ENCODE measurements at places on chromosomes 11 and 22. TPM values are rescaled to one million over a fixed set of nuclear protein-coding genes. Genes with fewer than 3 reads are reported as not detected.

The MACROD1 gene
- 18.5 TPM for polyA plus RNA-seq

The LRRC32 gene
- 45.1 TPM for polyA plus RNA-seq

DNA sequence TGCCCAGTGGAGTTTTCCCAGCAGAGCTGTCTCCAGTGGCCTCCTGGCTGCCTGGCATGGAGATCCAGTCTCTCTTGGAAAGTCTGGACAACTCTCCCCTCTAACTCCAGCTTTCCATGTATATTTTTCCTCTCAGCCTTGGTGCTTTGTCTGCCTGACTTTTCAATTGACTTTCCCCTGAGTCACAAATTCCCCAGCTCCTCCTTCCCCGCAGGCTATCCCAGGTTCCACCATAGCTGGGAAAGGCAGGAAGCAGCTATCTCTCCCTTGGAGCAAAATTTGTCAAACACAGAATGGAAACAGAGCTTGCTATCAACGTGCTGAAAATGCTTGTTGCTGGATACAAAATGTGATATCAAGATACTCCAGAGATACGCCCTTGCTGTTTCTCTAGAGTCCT, 384.8 kb downstream of the TMEM135 start:
- no peak for DNase-seq

DNA sequence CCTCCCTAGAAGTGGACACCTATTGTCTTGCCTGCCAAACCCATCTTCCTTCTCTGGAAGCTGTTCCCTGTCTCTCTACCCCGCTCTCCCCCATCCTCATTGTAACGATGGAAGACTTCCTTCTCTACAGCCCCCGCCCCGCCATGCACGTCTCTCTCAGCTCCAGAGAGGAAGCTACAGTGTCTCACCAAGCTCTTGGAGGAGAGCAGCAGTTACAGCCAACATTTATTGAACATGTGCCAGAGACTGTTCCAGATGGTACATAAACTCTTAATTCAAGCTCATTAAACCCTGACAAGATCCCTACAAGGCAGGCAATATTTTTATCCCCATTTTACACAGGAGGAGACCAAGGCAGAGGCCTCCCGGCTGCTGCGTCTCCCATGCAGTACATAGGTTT, 15.1 kb downstream of the MCHR1 start:
- peak; percentile 67 for DNase-seq

DNA sequence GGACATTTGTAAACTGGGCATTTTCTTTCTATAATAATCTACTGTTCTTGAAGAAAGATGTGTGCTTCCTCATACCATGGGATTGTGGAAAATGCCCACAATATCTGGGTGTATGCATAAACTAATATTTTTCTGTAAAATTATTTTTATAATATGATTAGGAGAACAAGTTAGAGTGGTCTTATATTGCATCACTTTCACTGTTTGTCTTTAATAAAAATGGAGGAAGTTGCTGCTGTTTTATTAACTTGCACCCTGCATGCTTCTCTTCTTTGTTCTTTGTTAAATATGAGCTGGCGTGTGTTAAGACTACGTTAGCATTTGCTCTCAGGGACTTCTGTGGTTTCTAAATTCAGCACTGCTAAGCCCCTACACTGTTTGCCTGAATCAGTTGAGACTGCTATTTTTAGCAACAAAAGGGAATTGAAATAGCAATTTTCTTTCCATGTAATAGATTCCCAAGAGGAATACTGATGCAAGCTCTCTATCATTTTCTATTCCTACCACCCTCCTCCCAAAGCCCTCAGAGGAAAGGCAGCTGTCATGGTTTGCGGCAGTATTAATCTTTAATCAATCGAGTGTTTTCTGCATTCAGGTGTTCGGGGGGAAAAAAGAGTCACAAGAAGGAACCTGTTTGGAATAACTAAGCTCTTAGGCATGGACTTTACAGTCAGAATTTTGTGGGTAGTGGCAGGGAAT, 56.1 kb downstream of the HSD17B12 start:
- DNase-seq = peak; percentile 38

- DNase-seq = no peak
Measured at GRCh38 chr11:20795005-20795404, 125.6 kb downstream of the NELL1 start.

GRCh38 chr22:30870451-30871345, 97.9 kb downstream of the MORC2 start:
- no peak for DNase-seq

All from left lung (tissue), 14 donors.